NCI-H2171 (cell line): ENCODE measurements at places on chromosomes 16 and 17.

GRCh38 chr17:10657148-10657547 is at the start of gene MYH3:
Gene MYH3 (minus strand): TSS chr17:10657309. CDS start chr17:10655064, 2,245 bp downstream.
- no peak for DNase-seq

GRCh38 chr16:2149630-2150417 is 1.4 kb downstream of the RAB26 start:
- DNase-seq: no peak

DNA sequence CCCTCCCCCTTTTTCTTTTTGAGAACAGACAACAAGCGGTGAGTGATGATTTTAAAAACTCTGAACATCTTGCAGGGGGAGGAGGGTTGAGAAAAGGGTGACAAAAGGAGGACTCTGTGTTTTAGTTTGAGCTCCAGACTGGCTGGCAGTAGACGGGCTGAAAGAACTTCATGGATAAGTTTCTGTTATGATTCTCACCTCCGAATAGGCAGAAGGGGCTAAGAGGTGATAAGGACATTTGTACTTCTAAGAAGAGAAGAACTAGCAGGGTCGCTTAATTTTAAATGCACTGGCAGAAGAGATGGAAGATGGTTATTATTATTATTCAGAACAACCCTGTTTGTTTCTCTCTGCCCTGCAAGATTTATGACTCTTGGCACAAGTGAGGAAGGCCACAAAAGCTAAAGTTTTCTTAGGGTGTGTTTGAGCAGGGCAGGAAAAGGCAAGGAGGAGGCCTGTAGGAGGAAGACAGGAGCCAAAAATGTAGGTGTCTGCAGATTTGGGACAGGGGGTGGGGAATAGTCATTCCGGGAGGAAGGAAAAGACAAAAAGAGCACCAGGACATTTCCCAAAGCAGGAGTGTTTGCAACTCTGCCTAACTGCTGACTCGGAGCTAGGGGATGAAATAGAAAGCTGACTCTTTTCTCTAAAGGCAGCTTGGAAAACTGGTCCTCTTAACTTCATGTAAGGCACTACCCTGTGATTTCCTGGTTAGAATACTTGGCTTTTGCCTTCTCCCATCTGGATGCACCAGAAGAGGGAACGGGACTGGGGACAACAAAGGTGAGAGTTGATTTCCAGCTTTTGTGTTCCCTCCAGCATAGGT is 11.9 kb upstream of the HOXB2 start:
- no peak for DNase-seq

DNA sequence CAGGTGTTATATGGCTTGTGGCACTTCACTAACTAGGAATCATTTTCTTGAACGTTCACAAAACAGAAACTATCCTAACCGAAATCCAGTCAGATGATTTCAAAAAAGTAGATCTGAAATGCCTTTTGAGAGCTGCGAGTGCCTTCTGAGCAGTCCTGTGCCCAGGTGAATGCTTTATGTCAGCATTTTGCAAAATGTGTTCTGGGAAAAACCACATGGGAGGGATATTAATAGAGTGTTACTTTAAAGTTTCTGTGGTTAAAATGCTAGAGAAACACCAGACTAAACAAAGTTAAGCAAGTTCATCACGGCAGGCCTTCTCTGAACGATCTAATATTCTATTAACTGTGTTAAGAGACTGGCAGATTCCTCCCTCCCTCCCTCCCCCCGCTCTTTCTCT is 15.8 kb upstream of the RGS9 start:
- DNase-seq: no peak

- no peak for DNase-seq
Observed at GRCh38 chr16:9846362-9847099, 335.7 kb downstream of the GRIN2A start.

DNA sequence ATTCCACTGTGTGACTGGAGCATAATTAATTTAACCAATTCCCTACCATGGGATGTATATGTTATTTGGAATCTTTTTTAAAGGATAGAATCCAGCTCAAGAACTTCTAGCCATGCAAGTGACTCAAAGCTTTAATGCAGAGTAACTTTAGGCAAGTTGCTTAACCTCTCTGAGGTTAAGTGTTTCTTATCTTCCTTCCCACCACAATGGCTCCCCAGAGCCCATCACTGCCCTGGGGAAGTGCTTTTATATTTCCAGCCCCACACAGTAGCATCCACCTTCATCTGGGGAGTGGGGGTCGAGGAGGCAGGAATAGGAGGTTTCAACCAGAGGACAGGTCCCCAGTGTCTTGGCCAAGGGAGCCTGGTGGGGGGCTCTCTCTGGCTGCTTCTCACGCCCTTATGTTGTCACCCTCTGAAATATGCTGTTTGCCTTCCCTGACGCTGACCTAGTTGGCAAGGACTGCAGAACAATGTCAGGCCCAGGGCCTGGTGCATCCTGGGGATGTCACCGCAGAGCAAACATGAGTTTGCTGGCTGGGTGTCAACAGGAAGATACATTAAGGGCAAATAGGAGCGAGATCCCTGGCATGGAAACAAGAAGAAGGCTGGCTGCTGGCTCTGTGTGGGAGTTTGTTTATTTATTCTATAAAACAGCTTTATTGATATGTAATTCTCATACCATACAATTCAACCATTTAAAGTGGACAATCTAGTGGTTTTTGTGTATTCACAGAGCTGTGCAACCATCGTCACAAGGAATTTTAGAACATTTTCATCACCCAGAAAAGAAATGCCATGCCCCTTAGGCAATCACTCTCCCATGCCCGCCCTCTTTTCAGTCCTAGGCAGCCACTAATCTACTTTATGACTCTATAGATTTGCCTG is 46.6 kb upstream of the WSB1 start:
- no peak for DNase-seq

GRCh38 chr16:3793161-3793576 is 75.8 kb upstream of the TRAP1 start:
- no peak for DNase-seq
